Thyroid gland (tissue), 4 donors: ENCODE measurements at places on chromosomes 3 and 15. TPM values are rescaled to one million over a fixed set of nuclear protein-coding genes. Genes with fewer than 3 reads are reported as not detected.

DNA sequence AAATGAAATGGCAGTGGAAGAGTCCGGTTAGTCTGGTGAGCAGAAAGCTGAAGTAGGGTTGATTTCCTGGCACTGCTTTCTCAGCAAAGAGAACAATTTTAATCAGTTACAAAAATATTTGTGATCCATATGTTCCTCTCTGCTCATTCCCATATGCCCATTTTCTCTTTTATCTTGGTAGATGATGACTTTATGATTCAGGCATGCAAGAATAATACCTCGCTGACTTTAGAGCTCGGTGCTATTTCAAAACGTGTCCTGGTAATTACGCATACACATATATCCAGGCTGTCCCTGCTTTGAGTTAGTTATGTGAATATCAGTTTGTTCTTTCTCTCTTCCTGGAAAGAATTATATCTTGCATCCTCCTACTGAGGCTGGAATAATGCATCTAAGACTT is 38.5 kb downstream of the ARPP21 start:
- no peaks in the 10 kb centered on the region for H3K4me1 ChIP-seq
- H3K27me3 ChIP-seq = no peaks in the 10 kb centered on the region
- DNase-seq = no peak
- no peaks in the 10 kb centered on the region for H3K36me3 ChIP-seq

- peaks cover 9% of the 10 kb centered on the region for H3K4me1 ChIP-seq
- H3K4me3 ChIP-seq = no peak overlapping the region
- no peaks in the 10 kb centered on the region for H3K27me3 ChIP-seq
- DNase-seq = no peak
- no peak overlapping the region for H3K27ac ChIP-seq
- H3K36me3 ChIP-seq = no peaks in the 10 kb centered on the region
Measured at GRCh38 chr3:59386165-59386564, 336.3 kb upstream of the CFAP20DC start.

GRCh38 chr15:50819344-50819743 is 53.8 kb upstream of the SPPL2A start:
- no peaks in the 10 kb centered on the region for H3K36me3 ChIP-seq
- H3K4me1 ChIP-seq = no peaks in the 10 kb centered on the region
- H3K27me3 ChIP-seq = no peaks in the 10 kb centered on the region

DNA sequence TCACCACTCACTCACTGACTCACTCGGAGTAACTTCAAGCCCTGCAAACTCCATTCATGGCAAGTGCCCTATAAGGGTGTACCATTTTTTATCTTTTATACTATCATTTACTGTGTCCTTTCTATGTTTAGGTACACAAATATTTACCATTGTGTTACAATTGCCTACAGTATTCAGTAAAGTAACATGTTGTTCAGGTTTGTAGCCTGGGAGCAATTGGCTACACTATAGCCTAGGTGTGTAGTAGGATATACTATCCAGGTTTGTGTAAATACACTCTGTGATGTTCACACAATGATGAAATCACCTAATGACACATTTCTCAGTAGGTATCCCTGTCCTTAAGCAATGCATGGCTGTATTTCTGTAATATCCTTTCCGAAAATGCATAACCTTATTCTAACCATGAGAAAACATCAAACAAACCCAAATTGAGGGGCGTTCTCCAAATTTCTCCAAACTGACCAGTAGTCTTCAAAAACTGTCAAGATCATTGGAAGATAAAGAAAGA is 17.9 kb upstream of the CNOT10 start:
- no peak overlapping the region for H3K4me3 ChIP-seq

DNA sequence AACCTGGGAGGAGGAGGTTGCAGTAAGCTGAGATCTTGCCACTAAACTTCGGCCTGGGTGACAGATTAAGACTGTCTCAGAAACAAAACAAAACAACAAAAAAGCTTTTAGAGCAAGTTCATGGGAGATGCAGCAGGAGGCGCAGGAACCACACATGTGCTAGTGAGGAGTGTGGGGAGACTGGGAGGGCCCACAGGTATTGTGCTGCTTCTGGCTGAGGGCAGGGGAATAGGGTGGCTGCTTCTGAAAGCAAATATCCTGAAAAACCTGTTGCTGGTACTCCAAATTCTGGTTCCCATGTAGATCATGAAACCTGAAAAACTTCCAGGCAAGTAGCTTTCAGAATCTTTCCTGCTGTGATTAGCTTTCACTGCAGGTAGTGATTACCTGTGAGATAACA is 22.1 kb downstream of the TYRO3 start:
- H3K4me1 ChIP-seq = peaks cover 4% of the 10 kb centered on the region
- H3K4me3 ChIP-seq = no peak overlapping the region
- no peak for DNase-seq
- H3K27me3 ChIP-seq = no peaks in the 10 kb centered on the region
- H3K36me3 ChIP-seq = no peaks in the 10 kb centered on the region
- H3K27ac ChIP-seq = no peak overlapping the region

Gene WWTR1
- 56.7 TPM for total RNA-seq

Gene CEP97
- total RNA-seq = 7.3 TPM

Gene HDC
- 0.45 TPM for total RNA-seq

DNA sequence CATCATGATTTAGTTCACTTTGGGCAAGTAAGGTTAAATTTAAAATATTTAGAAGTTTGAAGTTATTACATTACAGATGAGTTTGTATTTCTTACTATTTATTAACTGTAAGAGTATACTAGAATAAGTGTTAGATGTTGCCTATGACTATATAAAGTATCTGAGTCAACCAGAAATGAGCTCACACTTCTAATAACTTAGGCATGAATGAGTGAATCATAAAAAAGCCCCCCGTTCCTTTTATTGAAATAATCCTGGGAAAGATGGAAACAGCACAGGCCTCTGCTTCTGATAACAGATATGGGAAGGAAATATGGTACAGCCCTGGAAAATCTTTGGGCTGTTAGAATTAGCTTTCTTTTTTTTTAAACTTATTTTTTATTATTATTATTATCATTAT is 66.6 kb upstream of the TGFBR2 start:
- no peak overlapping the region for H3K4me3 ChIP-seq
- no peak for DNase-seq
- no peaks in the 10 kb centered on the region for H3K4me1 ChIP-seq
- H3K36me3 ChIP-seq = no peaks in the 10 kb centered on the region
- H3K27me3 ChIP-seq = no peaks in the 10 kb centered on the region
- H3K27ac ChIP-seq = no peak overlapping the region

GRCh38 chr3:156382458-156383346 is 172.2 kb downstream of the SSR3 start:
- H3K27me3 ChIP-seq = no peaks in the 10 kb centered on the region
- peak; percentile 47 for DNase-seq
- peaks cover 28% of the 10 kb centered on the region for H3K4me1 ChIP-seq
- H3K27ac ChIP-seq = peak overlapping the region; percentile 58

DNA sequence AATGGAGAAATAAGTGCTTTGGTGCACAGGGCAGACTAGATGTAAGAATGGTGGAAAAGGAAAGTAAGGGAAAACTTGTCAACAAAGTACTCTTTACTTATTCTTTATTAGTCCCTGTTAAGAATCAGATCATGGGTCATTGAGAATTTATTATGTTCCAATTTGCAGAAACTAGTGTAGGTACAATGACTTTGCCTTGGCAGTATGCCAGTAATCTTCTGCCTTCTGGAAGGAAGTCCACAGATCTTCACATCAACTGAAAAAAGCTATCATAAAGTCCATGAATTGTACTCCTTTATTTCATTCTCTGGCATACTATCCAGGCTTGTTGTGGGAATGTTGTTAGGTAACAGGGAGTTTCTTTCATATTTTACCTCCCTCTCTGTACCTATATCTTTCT is 88.2 kb upstream of the FLNB start:
- DNase-seq = no peak
- H3K27ac ChIP-seq = no peak overlapping the region
- H3K36me3 ChIP-seq = peaks cover 21% of the 10 kb centered on the region

- peak overlapping the region; percentile 94 for H3K27ac ChIP-seq
- peak overlapping the region; percentile 71 for H3K4me3 ChIP-seq
- no peaks in the 10 kb centered on the region for H3K36me3 ChIP-seq
- peaks cover 42% of the 10 kb centered on the region for H3K4me1 ChIP-seq
- H3K27me3 ChIP-seq = no peaks in the 10 kb centered on the region
- DNase-seq = peak; percentile 83
Measured at GRCh38 chr3:69085833-69086722, 1.3 kb downstream of the ARL6IP5 start.

DNA sequence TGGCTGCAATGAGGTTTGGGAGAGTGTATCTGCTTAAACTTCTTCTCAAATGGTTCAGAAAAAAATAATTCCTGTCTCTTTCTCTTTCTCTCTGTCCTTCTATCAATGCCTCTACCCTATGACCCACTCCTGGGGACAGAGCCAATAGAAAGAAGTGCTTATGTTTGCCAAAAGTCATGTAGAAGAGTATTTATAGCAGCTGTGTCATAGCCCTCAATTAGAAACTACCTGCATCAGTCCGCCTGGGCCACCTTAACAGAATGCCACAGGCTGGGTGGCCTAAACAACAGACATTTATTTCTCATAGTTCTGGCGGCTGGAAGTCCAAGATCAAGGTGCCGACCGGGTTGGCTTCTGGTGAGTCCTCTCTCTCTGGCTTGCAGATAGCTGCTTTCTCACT is 92.5 kb downstream of the HMG20A start:
- H3K36me3 ChIP-seq = no peaks in the 10 kb centered on the region
- no peak for DNase-seq
- H3K4me3 ChIP-seq = no peak overlapping the region

GRCh38 chr15:73380661-73381060 is 11.9 kb upstream of the HCN4 start:
- no peak overlapping the region for H3K27ac ChIP-seq
- DNase-seq = no peak
- H3K4me1 ChIP-seq = no peaks in the 10 kb centered on the region
- H3K4me3 ChIP-seq = no peak overlapping the region

DNA sequence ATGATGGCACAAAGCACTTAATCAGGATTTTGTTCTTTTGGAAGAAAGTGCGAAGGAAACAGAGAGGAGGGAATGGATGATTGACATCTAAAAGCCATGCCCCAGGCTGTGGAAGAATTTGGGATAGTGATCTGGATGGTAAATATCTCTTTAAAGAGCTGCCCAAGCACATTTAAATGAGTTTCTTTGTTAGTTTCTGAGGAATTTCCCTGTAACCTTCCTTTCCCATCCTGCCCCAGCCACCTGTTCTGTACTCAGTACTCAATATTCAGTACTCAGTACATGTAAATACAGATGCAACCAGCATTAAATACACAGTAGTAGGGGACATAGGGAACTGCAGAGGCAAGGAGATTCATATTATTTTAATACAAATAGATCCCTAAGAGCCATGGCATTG is 7.8 kb upstream of the CORO2B start:
- no peaks in the 10 kb centered on the region for H3K27me3 ChIP-seq
- no peak overlapping the region for H3K27ac ChIP-seq
- H3K4me1 ChIP-seq = no peaks in the 10 kb centered on the region
- no peaks in the 10 kb centered on the region for H3K36me3 ChIP-seq

GRCh38 chr15:75042730-75043508 is 19.5 kb downstream of the PPCDC start:
- peak overlapping the region; percentile 82 for H3K27ac ChIP-seq
- H3K4me1 ChIP-seq = peaks cover 57% of the 10 kb centered on the region
- no peaks in the 10 kb centered on the region for H3K36me3 ChIP-seq
- DNase-seq = peak; percentile 62
- H3K4me3 ChIP-seq = no peak overlapping the region

Gene RAB27A
- total RNA-seq = 33.3 TPM
